ENCODE measurements at places on chromosomes 7 and 10.

DNA sequence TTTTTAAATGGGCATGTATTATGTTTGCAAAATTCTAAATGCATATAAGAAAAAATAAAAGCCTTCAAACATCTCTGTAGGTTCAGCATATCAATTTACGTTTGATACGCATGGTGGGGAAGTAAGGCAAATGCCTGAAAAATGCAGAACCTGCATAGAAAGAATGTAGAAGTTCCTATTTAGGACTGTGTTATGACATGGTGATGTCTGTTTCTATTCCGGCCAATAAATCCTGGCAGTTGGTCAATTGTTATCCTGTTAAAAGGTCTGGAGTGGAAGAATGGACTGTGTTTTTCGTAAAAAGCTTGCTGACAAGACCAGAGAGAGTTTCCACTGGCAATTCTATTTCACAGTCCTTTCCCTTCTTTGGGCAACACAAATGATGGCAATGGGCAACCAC is 49.6 kb upstream of the CAV2 start:
- DNase-seq = no peak

- no peak for DNase-seq
Measured at GRCh38 chr7:157660971-157661610, 324.3 kb downstream of the DNAJB6 start.

DNA sequence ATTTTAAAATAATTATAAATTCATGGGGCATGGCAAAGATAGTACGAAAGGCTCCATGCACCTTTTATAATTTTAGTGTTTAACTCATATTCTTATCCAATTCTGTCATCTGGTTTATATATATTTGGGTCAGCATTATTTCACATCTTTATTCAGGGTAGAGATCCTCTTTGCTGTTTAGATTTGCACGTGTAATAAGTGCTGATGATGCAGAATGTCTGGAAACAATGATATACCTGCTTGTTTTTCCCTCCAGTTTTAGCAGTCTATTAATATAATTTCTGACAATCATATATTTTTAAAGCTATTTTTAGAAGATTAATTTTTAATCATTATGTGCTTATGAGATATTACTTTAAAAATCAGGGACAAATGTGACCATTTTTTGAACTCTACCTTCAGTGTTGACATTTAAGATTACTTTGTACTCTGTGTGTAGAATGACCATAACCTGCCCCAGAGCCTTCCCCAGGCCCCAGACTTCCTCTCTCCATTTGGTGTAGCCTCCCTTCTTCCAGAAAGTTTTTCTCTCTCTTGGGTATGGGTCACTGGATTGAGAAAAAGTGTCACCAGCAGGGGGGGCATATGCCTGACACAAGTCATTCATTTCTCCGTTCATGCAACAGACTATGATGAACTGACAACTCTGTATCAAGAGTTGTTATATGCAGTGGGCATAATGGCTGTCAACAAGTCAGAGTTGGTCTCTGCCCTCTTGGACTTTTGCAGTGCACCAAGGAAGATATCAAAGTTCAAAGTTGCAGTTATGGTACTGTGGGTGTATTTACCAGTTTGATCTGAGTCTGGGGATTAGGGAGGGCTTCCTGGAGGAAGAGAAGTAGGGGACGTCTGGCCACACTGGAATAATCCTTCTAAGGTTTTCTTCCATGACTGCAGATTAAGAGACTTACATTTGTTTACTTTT is 192.6 kb upstream of the CCDC6 start:
- DNase-seq = no peak

DNA sequence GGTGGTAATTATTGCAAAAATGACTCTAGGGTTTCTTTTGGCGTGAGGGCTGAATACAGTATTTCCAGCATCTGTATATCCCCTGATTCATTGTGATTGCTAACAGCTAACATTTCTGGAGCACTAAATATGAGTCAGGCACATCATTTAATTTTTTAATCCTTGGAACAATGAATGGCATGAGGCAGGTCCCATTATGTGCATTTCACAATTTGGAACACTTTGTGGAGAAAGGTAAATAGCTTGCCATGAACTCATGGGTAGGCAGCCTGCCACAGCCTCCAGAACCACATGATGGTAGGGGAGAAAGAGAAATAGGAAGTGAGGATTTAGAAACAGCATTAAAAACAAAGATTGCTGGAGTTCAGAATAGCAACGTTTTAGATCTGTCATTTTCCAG is 1.7 kb downstream of the NPTX2 start:
- DNase-seq = no peak

DNA sequence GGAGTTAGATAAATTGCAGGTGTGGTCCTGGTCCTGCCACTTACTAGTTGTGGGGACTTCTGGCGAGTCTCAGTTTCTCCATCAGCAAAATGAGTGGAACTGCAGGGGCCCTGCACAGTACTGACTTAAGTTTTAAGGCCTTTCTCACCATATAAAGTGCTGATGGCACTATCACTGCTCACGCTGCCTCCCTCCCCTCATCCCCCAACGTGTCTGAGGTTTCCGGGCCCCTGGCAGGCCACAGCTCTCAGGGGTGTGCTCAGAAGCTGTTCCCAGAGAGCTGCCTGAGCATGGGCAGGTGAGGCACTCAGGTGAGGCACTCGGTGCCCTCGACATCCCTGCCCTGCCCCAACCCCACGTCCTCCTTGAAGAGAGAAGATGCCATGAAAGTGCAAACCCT is 74.2 kb downstream of the VOPP1 start:
- DNase-seq = no peak

- DNase-seq = no peak
Measured at GRCh38 chr7:4766666-4767519, 8.5 kb upstream of the AP5Z1 start.

GRCh38 chr7:118870187-118870586 is 645.7 kb downstream of the ANKRD7 start:
- no peak for DNase-seq

GRCh38 chr7:152984421-152984820 is 224.9 kb downstream of the ACTR3B start:
- no peak for DNase-seq

- DNase-seq = no peak
Measured at GRCh38 chr7:97313900-97314299, 196.4 kb downstream of the SDHAF3 start.

- DNase-seq = no peak
Measured at GRCh38 chr10:21449288-21449966, 76.1 kb downstream of the SKIDA1 start.

DNA sequence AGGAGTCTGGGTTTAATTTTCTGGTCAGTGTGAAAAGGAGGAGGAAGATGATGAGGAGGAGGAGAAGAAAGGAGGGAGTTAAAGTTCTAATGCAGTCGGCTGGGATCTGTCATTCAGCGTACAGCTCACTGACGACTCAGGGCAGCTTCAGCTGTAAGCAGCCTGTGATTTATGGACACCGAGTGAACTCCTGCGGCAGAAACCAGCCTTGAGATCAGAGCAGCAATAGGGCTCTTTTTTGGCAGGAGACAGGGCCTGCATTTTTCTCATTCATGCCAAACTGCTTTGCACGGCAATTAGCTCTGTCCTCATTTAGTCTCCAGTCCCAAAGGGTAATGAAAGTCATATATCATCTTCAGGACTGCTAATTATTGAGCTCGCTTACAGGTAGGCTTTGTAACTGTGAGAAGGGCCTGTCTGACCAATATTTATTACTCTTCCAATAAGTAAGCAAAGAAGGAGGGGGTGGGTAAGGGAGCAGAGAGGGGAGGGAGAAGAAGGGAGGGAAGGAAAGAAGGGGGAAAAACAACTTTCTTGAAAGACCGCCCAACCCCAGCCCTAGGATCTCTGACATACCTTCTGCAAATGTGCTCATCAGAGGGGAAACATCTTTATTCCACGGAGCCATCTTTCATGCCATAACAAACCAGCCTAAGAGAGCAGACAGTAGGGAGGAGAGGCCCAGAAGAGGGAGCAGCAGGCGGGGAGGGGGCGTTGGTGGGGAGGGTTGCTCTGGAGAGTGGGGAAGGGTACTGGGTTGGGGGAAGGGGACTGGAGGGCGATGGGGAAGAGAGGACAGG is 48.1 kb upstream of the COMTD1 start:
- peak; percentile 85 for DNase-seq

GRCh38 chr7:497946-498655 is 21.5 kb downstream of the PDGFA start:
- DNase-seq = no peak

- DNase-seq = no peak
Measured at GRCh38 chr10:5570979-5571810, 46.4 kb downstream of the CALML3 start.

DNA sequence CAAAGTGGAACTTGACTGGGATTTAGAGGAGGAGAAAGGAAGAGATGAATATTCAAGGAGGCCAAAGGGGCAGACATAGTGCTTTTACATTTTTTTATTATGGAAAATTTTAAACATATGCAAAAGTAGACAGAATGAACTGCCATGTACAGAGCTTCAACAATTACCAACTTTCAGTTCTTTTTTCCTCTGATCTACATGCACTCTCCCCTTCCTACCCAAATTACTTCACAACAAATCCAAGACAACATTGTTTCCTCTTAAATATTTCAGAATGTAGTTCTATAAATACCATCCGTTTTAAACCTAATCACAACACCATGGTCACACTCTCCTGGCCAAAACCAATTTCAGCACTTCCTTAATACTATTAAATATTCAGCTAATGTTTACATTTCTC is 83.5 kb upstream of the FZD1 start:
- no peak for DNase-seq

GRCh38 chr10:118058371-118058770 is 11.6 kb upstream of the RAB11FIP2 start:
- DNase-seq = no peak

GRCh38 chr7:139095194-139095659 is 14.3 kb downstream of the ZC3HAV1 start:
- DNase-seq = no peak

GRCh38 chr10:7423521-7423920 is 12.7 kb upstream of the SFMBT2 start:
- no peak for DNase-seq

- no peak for DNase-seq
Measured at GRCh38 chr10:80485946-80486764, 32.0 kb downstream of the TSPAN14 start.

DNA sequence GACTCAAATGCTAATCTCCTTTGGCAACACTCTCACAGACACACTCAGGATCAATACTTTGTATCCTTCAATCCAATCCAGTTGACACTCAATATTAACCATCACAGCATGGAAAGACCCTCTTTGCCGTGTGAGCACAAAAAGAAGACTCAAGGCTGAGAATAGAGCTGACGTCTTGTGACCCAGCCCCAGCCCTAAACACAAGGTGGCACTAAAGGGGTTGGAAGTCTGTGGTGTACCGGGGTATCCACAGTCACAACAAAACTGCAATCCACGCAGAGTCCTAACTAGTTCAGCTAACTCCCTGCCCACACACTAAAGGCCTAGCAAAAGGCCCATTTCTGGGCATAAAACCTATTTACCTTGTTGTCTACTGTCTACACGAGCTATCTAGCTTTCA is 200.1 kb downstream of the ACTR3B start:
- DNase-seq = no peak

GRCh38 chr7:55132890-55133551 is 114.2 kb downstream of the EGFR start:
- no peak for DNase-seq

GRCh38 chr7:157318015-157318706 is 18.6 kb upstream of the DNAJB6 start:
- no peak for DNase-seq

DNA sequence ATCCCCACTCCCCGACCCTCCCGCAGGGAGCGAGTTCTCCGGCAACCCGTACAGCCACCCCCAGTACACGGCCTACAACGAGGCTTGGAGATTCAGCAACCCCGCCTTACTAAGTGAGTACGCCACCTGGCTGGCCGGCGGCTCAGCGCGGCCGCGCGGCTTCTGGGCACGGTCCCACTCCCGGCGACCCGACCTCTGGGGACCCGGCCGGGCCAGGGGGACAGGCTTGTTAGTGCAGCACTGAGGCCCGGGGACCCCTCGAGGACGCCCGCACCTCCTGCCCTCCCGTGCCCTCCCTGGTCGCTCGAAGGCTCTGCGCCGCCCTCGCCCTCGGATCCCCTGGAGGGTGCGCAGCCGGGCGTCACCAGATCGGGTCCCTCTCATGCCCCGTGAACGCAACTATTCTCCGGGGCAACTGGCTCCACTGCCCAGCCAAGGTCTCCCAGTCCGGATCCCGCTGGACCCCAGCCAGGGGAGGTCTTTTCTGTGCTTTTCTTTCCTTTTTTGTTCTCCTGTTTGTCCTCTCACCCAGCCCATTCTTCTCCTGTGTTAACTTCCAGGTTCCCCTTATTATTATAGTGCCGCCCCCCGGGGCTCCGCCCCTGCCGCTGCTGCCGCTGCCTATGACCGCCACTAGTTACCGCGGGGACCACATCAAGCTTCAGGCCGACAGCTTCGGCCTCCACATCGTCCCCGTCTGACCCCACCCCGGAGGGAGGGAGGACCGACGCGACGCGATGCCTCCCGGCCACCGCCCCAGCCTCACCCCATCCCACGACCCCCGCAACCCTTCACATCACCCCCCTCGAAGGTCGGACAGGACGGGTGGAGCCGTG is 81.8 kb downstream of the PAX2 start:
- no peak for DNase-seq

DNA sequence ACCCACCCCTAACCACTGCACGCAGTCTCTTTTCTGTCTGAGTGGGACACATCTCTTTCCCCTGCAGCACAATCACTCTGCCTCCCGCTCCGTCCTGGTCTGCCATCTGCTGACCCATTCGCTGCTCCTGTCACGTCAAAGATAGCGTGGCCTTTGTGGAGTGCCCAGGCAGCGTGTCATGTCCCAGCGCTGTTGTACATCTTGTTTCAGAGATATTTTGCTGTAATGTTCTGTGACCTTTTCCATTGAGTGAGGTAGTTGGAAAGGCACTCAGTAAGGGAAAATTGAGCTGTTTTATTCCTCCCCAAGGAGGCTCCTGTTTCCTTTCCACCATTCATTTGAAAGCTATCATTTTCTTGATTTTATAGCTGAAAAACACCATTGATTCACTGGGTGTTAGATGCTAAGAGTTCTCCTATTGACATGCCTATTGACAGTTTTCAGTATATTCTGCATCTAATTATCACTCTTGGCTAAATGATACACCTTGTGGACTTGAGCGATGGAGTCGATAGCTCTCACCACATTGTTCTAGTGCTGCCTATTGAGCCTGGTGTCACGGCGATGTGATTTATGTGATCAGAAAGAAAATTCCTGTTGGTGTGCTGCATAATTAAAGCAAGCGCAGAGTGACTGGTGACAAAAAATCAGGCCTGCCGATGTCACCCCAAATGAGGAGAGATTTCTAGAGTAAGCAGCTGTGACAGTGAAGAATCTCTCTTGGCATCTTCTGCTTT is 372.6 kb downstream of the LRMDA start:
- DNase-seq = no peak
